ENCODE measurements at places on chromosomes 7 and 10.

- no peak overlapping the region for H3K4me3 ChIP-seq
- H3K4me1 ChIP-seq, result peaks cover 14% of the 10 kb centered on the region
- H3K27me3 ChIP-seq, result no peaks in the 10 kb centered on the region
- no peak overlapping the region for H3K27ac ChIP-seq
- no peak for DNase-seq
- no peaks in the 10 kb centered on the region for H3K36me3 ChIP-seq
These were observed 43.7 kb downstream of the UNC5B start for GRCh38 chr10:71255808-71256660.

DNA sequence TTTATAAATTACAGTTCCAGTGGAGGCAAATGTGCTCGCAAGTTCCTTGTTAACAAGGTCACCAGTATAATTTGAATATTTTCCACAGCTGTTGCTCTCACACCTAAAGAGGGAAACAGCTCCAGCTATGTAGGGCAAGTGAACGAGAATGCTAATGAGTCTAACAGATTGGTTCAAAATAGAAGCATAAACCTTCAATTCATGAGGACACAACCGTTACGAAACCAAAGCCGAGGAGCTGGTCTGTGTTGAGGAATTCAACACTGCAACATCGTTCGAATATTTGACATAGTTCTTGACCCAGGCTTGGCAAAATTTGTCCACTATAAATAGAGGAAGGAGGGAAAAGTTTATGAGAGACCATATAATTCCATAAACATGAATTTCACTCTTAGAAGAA lies 161.3 kb downstream of the KLF6 start:
- H3K4me1 ChIP-seq, result peaks cover 21% of the 10 kb centered on the region
- DNase-seq, result no peak
- no peak overlapping the region for H3K4me3 ChIP-seq
- no peaks in the 10 kb centered on the region for H3K27me3 ChIP-seq
- H3K36me3 ChIP-seq, result no peaks in the 10 kb centered on the region

DNA sequence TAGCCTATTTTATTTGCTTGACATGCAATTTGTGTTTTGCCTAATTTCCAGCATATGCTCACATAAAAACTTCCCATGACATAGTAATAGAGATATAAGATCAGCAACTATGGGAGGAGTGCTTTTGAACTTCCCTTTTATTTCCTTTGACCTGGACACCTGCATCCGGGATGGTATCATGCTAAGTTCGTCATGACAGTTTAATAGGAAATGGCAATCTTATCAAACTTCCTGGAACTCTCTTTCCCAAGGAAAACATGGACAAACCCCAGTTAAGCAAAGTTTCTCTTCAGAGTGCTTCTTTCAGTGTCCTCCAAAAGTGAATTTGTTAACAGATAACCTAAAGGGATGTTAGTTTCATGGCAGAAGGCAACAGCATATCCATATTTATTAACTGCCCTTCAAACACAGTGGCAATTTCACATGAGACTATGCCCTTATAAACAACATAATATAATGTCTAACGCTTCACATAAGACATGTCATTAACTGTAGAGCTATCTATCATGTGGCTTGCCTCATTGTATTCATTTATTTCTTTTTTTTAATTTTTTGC lies 474.7 kb upstream of the SEMA3A start:
- no peaks in the 10 kb centered on the region for H3K36me3 ChIP-seq
- H3K4me3 ChIP-seq, result no peak overlapping the region
- no peak overlapping the region for H3K27ac ChIP-seq

DNA sequence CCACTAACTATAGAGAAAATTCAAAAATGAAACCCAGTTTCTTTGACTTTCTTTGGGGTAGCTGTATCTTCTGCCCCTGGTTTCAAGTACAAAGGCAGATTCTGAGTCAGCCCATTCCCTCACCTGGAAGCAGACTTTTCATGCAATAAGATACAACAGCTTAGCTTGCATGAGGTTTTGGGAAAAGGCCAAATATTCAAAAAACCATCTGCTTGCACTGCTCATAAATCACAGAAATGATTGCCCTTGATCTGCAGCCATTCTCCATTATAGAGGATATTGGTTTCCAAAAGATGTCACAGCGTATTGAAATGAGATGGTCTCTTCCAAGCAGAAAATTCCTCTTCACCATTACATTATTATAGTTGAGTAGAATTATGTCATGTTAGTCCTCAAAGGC lies 354.0 kb downstream of the PHF14 start:
- DNase-seq, result no peak
- no peaks in the 10 kb centered on the region for H3K4me1 ChIP-seq
- H3K36me3 ChIP-seq, result no peaks in the 10 kb centered on the region
- H3K27me3 ChIP-seq, result no peaks in the 10 kb centered on the region

- H3K27me3 ChIP-seq, result no peaks in the 10 kb centered on the region
- H3K4me1 ChIP-seq, result peaks cover 28% of the 10 kb centered on the region
- no peak for DNase-seq
- no peak overlapping the region for H3K4me3 ChIP-seq
These were observed 7.8 kb upstream of the BHLHA15 start for GRCh38 chr7:98203261-98203963.

DNA sequence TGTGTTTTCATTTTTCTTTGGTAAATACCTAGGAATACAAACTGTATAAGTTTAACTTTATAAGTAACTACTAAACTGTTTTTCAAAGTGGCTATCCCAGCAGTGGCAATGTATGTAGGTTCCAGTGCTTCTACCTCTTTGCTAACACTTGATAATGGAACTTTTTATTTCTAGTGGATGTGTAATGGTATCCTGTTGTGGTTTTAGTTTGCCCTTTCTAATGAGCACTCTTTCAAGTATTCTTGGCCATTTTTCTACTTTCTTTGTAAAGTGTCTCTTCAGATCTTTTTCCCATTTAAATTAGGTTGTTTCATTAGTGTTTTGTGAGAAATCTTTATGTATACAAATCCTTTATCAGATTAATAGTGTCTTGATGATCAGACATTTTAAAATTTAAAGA lies 4.6 kb downstream of the KIF20B start:
- H3K4me1 ChIP-seq, result peaks cover 11% of the 10 kb centered on the region
- no peak for DNase-seq
- H3K27me3 ChIP-seq, result no peaks in the 10 kb centered on the region
- H3K27ac ChIP-seq, result no peak overlapping the region
- no peak overlapping the region for H3K4me3 ChIP-seq

DNA sequence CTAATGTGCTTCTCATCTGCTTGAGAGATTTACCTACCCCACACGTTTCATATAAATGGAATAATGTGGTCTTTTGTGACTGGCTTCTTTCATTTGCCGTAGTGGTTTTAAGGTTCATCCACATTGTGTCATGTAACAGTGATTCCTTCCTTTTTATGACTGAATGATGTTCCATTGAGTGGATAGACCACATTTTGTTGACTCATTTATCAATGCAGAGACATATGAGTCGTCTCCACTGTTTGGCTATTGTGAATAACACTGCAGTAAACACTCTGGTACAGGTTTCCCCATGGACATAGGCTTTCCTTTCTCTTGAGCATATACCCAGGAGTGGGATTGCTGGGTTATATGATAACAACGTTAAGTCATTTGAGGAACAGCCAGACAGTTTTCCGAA lies 2.0 kb upstream of the AOC1 start:
- DNase-seq, result no peak
- H3K27ac ChIP-seq, result no peak overlapping the region
- H3K36me3 ChIP-seq, result no peaks in the 10 kb centered on the region
- no peak overlapping the region for H3K4me3 ChIP-seq
- peaks cover 10% of the 10 kb centered on the region for H3K27me3 ChIP-seq

GRCh38 chr7:159007364-159007995 lies 137.2 kb downstream of the VIPR2 start:
- H3K36me3 ChIP-seq, result no peaks in the 10 kb centered on the region
- H3K4me1 ChIP-seq, result peaks cover 18% of the 10 kb centered on the region
- H3K4me3 ChIP-seq, result no peak overlapping the region
- no peak overlapping the region for H3K27ac ChIP-seq
- no peaks in the 10 kb centered on the region for H3K27me3 ChIP-seq
- no peak for DNase-seq

GRCh38 chr7:4816419-4817080 lies 41.1 kb downstream of the AP5Z1 start:
- no peaks in the 10 kb centered on the region for H3K36me3 ChIP-seq
- no peak for DNase-seq
- H3K27ac ChIP-seq, result no peak overlapping the region
- H3K4me1 ChIP-seq, result no peaks in the 10 kb centered on the region
- peaks cover 12% of the 10 kb centered on the region for H3K27me3 ChIP-seq

- H3K27me3 ChIP-seq, result no peaks in the 10 kb centered on the region
- no peak overlapping the region for H3K4me3 ChIP-seq
- DNase-seq, result no peak
These were observed 111.7 kb upstream of the BMPER start for GRCh38 chr7:33793616-33794015.

DNA sequence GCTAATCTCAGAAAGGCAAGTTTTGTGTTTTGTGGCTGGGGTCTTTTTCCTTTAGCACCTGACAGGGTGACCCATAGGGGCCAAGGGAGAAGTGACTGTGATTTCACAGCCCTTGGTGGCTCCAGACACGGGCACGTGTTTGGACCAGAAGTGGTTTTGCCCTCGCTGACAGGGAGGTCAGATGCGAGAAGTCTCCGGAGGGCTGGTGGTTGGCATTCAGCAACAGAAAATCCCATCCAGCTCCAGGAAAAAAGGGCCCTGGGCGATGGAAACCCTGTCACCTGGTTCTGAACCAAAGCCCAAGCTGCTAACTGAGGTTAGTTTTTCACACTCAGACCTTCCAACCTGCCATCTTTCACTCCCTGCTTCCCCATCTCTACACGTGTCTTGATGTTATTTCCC lies 272.9 kb downstream of the TRIL start:
- no peaks in the 10 kb centered on the region for H3K36me3 ChIP-seq
- no peak overlapping the region for H3K4me3 ChIP-seq
- H3K27me3 ChIP-seq, result peaks cover 32% of the 10 kb centered on the region
- DNase-seq, result no peak
- H3K27ac ChIP-seq, result no peak overlapping the region

DNA sequence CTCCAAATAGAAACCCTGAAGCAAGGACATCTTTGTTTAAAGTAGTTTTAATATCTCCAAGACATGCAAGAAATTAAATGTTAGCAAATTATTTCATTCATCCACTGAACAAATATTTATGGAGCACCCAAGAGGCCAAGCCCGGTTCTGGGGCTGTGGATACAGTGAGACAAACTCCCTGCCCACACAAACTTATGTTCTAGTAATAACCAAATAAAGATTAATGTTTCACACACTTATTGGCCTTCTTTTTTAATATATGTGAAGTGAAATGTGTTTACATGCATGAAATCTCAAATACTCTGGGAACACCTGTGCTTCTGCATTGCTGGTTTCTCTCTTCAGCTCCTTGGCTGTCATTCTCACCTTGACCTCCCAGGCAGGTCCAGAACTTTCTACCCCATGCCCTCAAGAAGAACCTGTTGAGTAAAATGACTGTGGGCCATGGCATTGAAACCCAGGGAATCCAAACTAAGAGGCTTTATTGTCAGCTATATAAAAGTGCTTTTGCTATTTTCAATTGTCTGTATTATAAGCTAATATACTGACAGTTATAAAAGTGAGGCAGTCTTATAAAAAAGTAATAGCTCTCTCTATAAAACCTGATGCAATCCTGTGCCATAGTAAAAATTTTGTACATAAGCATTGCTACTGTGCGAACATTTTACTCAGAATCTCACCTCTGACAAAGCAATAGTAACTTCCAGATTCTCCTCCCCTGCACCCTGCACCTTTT lies 43.7 kb downstream of the SVIL start:
- DNase-seq, result no peak
- no peak overlapping the region for H3K4me3 ChIP-seq
- peaks cover 4% of the 10 kb centered on the region for H3K4me1 ChIP-seq
- H3K36me3 ChIP-seq, result no peaks in the 10 kb centered on the region
- no peaks in the 10 kb centered on the region for H3K27me3 ChIP-seq

DNA sequence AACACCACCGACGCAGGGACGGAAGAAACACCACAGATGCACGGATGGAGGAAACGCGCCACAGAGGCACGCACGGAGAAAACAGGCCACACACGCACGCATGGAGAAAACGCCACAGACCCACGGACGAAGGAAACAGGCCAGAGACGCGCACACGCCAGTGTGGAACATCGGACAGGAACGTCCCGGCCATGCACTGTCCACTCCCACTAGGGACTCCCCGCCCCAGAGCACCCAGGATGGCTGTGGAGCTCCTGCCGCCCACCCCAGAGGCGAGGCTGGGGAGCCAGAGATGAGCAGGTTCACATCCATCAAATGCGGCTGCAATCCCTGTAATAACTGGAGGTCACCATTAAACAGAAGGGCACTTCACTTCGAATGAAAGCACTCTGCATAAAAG lies 17.3 kb downstream of the DIP2C start:
- no peaks in the 10 kb centered on the region for H3K4me1 ChIP-seq
- no peak for DNase-seq

DNA sequence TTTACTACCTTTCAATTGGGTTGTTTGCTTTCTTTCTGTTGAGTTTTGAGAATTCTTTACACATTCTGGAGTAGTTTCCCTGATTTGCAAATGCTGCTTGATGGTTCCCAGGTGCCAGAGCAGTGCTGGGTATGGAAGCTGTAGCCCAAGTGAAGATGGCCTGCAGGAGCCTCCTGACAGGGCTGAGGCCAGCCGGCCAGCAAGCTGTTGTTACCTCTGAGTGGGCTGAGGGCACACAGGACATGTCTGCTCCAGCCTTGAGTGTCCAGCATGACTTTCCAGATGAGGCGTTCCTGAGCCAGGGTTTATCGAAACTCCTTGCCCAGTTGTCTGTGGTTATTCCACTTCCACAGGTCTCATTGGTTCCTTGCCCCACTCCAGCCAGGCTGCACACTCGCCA lies 164.6 kb upstream of the TNS3 start:
- DNase-seq, result no peak
- no peaks in the 10 kb centered on the region for H3K36me3 ChIP-seq
- H3K4me1 ChIP-seq, result peaks cover 6% of the 10 kb centered on the region
- H3K27me3 ChIP-seq, result no peaks in the 10 kb centered on the region
- H3K27ac ChIP-seq, result no peak overlapping the region

- H3K4me1 ChIP-seq, result no peaks in the 10 kb centered on the region
- H3K4me3 ChIP-seq, result no peak overlapping the region
- H3K27ac ChIP-seq, result no peak overlapping the region
These were observed 89.0 kb downstream of the ST8SIA6 start for GRCh38 chr10:17365402-17365801.

GRCh38 chr7:44484482-44485313 lies 5.8 kb downstream of the NUDCD3 start:
- H3K4me3 ChIP-seq, result no peak overlapping the region
- no peaks in the 10 kb centered on the region for H3K27me3 ChIP-seq
- peaks cover 54% of the 10 kb centered on the region for H3K36me3 ChIP-seq

DNA sequence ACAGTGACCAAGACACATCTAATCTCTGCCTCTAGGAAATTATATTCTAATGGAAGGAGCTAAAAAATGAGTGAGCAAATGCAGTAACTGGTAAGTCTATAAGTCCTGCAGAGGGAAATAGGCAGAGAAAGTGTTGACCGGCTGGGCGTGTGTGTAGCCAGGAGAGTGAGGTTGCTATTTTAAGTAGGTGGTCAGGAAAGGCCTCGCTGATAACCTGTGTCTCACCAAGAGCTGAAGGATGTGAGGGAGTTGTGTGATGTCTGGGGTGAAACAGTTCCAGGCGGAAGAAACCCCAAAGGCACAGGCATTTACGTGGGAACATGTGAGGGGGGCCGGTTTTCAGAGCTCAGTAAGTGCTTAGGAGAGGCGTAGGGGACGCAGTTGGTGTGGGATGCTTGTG lies 54.8 kb downstream of the BAMBI start:
- DNase-seq, result no peak
- H3K4me1 ChIP-seq, result no peaks in the 10 kb centered on the region
- no peaks in the 10 kb centered on the region for H3K36me3 ChIP-seq
- no peak overlapping the region for H3K27ac ChIP-seq

- H3K4me3 ChIP-seq, result no peak overlapping the region
- peaks cover 11% of the 10 kb centered on the region for H3K27me3 ChIP-seq
- H3K4me1 ChIP-seq, result no peaks in the 10 kb centered on the region
- H3K27ac ChIP-seq, result no peak overlapping the region
- no peaks in the 10 kb centered on the region for H3K36me3 ChIP-seq
- DNase-seq, result no peak
These were observed 7.1 kb downstream of the PLCE1 start for GRCh38 chr10:94000638-94001415.
